ENCODE measurements at places on chromosomes 7 and 10.
A peak's percentile ranks its signal among the peaks of the same experiment; 100 is the strongest.

GRCh38 chr10:5046410-5046809, 42.8 kb upstream of the AKR1C2 start:
- DNase-seq, result no peak

- no peak for DNase-seq
These were observed 32.8 kb downstream of the TMEM60 start for GRCh38 chr7:77765481-77765880.

- no peak for DNase-seq
These were observed 1.6 kb upstream of the PRF1 start for GRCh38 chr10:70604106-70604505.

DNA sequence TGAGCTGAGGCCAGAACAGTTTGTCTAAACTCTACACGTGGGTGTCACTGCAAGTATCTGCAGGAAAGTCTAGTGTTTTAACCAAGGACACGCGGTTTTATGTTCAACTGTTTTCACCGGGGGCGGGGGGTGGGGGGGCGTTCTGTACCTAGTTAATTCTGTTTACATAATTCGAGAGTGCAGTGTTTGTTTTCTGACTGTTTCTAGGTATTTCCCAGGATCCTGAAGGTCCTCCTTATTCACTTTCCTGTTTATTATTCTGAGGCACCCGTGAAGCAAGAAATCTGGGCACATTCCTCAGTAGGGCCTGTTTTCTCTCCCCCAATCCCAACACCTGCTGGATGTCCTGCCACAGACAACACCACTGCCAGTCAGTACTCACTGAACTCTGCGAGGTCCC, 7.6 kb downstream of the LOXL4 start:
- no peak for DNase-seq

GRCh38 chr10:14681802-14682201, 92.9 kb downstream of the FAM107B start:
- DNase-seq, result no peak

DNA sequence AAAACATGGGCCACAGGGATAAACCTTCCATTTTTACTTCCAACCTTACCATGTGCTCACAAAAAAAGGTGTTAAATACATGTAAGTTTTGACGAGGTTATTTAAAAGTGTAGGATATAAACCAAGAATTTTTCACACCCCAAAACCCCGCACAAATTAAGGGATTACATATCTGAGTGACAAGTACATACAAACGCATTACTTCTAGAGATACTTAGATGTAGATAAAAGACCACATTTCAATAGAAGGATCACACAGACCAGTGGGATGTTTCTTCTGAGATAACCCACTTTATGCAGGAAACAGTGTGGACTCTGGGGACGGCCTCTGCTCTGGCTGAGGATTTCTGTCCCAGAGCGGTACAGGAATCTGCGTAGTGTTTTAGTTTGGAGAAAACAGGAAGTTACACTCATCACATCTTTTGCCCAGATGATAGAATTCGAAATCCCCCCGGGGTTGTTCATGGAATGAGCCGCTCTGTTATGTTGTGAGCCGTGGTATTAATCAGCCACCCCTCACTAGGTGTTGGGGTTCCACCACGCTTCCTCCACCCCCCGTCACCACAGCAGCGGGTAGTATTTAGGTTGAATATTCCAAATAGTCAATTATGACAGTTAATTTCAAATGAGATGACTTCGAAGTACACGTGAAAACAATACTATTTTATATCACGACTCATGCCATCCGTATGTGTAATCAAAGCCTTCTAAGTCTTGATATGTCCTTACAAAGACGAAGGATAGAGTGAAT, 1.3 kb upstream of the CUL1 start:
- peak; percentile 47 for DNase-seq

GRCh38 chr10:59625721-59626522, 83.7 kb downstream of the SLC16A9 start:
- no peak for DNase-seq

DNA sequence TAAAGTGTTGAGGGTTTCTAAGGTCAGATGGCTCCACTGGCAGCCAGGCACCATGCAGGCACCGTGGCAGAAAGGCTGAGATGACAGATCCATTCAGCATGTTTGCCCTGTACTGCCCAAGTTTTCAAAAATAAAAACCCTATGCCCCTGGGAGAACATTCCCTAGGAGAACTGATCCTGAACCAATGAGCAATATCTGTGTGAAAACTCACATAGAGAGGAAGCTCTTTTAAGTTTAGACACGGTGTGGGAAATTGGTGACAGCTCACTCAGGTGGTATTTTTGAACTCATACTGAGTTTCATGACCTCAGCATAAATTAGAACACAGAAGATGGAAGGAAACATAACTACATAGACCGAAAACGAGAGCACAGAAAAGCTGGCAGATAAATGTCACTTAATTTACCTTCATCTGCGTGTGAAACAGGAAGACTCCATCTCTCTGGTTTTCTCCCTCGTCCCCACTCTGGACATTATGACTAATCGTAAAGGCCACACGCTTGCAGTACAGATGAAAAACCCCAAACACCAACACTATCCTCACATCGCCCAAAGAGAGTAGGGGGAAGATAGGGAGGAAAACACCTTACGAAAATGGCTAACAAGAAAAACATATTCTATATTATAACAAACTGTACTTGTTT, 127.8 kb downstream of the ICA1 start:
- DNase-seq, result no peak
